Kasumi-1 (cell line): ENCODE measurements at places on chromosomes 7 and 10.

DNA sequence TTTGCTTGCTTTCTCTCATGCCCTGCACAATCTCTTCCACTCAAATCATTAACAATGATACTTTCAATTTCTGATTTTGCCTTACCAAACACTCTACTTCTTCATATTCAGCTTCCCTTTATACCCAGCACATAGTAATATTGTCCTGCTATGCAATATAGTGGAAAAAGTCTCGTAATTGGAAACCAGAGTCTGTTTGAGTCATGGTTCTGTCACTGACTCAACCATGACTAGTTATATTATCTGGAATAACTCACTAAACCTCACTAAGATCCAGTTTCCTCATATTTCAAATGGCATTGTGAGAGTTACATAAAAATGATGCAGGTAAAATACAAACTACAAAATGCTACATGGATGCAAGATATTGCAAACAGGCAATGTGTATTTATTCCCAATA, 98.5 kb upstream of the LRRTM3 start:
- DNase-seq: no peak

- no peak for DNase-seq
Observed at GRCh38 chr7:29372351-29373090, 177.9 kb downstream of the CHN2 start.

GRCh38 chr10:115653473-115653872, 560.3 kb downstream of the ATRNL1 start:
- no peak for DNase-seq

DNA sequence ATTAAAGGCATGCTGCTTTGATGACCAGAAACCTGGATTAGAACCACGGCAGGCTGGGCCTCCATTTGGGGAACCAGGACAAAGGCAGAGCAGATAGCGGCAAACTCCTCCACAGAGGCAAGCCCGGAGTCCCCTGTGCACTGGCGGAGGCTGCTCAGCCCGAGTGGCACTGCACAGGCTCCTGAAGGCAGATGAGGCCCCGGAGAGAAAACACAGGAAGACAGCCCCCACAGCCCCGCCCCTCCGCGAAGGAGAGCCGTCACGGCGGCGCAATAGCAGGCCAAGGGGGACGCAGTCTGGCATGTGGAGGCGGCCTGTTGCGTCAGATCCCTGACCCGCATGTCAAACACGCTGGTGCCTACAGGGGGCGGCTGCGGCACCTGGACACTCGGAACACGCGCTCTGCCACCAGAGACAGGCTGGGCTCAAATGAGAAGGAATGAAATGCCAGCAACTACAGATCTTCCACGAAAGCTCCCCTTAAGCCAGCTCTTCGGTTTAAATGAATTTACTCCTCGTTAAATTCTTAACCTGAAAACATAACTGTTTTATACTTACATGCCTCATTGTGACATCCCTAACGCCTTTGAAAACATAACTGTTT, 128.5 kb downstream of the MAD1L1 start:
- DNase-seq: peak; percentile 69

DNA sequence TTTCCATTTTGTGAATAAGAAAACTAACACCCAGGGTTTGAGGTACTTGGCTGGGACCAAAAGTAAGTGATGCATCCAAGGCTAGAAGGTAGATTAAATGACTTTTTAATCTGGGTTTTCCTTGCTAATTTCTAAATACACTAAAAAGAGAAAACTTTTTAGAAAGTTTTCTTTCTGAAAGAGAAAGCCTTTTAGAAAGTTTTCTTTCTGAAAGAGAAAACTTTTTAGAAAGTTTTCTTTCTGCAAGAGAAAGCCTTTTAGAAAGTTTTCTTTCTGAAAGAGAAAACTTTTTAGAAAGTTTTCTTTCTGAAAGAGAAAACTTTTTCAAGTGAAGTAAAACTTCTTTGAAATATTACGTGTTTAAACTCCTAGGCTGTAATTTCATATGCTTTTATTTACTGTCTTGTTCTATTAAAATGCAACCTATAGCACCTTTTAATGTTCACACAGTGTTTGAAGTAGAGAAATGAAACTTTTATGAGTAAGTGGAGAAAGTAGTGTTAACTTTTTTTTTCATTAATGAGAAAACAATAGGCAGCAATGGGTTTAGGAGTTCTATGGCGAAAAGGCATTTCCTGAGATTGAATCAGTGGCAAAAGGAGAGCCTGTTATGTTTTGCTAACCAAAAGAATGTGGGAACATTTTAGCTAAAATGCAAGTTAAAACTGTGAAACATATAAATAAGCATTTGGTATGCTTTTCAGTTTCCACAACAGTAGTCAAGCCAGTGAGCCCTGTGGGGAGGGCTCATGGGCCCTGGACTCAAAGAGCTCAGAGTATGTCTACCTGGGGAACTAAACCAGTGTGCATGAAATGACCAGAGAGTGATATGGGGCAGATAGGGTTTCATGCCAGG, 103.7 kb downstream of the RBM20 start:
- no peak for DNase-seq

DNA sequence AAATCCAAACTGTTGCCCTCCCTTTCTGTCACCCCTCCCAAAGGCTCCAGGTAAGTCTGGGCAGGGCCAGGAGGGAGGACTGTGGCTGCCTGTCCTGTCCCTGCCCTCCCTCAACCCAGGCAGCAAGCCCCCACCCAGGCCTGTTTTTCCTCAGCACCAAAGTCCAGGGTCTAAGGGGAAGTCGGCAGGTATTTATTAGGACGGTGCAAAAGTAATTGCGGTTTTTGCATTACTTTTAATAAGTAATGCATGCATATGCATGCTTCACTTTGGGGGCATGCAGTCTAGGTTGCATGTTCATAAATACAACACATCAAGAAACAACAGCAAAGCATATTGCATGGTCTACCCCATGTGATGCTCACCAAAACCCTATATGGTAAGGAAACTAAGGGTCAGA, 15.2 kb upstream of the HABP2 start:
- DNase-seq: no peak

DNA sequence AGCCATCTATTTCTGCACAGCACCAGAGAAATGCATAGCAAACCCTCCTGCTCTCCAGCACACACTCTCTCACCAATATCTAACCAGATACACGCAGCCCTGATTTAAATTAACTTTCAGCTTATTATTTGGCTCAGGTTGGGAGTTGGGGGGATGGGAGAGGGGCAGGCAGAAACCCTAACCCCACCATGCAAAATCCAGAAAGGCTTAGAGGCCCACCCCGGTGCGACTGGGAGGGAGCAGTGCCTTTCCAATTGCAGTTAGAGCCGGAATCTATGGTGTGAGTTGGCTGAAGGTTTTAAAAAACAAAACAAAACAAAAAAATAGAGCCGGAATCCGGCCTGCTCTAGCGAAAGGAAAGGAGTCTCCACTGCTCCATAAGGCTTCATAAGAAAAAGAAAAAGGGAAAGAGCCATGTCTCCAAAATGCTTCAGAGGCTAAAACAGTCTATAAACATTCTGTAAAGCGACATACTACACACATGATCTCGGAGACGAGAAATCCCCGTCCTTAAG, 2.9 kb downstream of the IGF2BP3 start:
- DNase-seq: peak; percentile 52

DNA sequence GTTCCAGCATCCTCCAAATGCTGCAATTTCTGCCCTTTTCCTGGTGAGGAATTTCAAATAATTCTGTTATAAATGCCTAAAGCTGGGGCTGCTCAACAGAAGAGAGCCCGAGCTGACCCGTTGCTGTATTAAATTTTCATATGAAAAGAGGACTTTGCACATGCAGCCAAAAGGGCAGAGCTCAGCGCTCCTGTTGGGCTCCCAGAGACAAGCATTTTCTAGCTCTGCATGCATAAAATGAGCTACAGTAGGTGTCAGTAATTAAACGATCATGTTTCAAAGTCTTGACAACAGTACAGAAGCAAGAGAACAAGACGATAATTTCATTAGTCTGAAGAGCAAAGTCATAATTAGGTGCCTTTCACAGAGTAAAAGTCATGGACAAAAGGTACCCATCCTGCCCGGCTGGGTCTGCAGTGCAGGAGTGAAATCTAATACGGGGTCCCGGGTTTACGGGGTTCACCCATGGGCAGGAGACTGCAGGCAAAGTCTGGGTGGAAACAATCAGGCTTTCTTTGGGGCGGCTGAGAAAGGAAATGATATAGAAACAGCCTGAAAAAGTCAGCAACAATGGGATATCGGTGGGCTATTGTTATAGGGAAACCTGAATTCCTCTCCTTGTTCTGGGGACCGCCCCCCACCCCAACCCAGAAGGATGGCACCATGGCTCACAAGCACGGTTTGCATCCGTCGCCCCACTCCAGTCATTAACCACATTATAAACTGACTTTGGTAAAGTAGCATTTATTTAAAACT, 66.0 kb downstream of the EBF3 start:
- DNase-seq: no peak

DNA sequence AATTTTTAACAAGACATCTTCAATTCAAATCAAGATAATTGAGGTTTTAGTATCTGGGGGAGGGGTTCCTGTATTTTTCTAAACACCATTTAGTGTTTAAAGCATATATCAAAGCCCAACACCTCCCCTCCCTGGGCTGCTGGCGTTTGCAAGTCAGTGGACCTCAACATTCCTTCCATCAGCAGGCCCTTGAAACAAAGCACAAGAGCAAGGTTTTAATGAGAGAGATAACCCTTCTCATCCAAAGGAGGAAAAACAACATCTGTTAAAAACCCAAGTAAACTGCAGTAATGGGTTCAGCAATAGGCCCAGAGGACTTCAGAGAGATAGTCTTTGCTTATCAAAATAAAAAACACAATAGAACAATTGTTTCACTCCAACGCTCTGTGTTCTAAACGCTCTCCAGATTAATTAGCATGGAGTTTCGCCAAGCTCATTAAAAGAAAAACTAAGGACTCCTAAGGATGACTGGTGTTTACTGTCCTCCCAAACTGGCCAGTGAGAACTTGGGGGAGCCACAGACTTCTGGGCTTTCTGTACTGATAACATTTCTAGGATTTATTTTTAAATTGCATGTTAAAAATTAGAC, 2.5 kb downstream of the JCAD start:
- DNase-seq: no peak

GRCh38 chr10:84214612-84215235, 10.6 kb downstream of the LRIT2 start:
- peak; percentile 61 for DNase-seq

DNA sequence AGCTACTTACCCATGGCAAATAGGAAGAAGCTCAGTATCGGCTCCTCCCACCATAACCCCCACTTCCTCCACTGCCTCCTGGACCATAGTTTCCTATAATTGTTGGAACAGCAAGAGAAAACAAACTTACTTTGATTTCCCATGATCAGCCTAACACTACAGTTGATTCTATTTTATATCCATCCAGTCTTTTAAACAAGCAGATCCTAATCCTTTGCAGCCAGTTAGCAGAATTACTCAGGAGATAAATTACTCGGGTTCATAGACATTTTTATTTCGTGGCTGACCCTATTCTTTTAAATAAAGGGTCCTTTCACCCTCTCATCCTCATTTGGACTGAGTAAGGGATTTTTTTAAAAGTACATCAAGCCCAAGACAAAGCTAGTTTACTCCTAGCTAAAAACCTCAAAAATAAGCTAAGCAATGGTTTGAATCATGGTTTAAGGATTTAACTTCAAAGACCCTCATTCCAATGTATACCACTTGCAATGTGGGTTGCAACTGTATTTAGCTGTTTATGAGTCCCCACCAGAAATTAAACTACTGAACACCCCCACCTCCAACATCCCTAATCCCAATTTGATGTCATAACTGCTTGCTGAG, 8.0 kb downstream of the HNRNPA2B1 start:
- peak; percentile 30 for DNase-seq

DNA sequence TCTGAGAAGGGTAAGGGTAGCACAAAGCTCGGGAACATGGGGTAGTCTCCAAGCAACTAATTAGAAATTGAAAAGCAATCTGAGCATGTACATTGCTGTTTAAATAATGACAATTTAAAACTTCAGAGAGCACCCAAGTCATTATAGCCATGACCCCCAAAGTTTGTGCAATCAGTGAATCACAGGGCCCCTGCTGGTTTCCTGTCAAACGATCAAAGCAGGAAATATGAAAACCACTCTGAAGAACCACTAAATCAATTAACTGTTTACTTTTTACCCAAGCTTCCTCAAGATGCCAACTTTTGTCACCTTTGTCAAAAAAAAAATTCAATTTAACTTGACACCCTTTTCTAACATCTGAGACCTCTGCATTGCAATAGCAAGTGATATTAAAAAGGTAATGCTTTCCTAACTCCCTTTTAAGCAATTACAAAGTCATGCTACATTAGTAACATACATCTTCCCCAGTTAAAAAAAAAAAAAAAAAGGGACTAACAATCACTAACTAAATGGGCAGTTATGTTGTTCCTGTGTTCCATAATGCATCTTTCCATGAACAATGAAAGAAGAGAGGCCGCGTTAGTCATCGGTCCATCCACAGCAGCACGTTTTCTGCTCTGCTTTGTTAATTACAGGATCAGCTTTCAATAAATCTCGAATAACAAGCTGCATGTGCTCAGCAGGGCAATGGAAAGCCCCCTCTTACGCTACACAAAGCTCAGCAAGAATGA, 80.6 kb downstream of the ETV1 start:
- DNase-seq: peak; percentile 10

GRCh38 chr10:128286762-128287500, 160.7 kb upstream of the MKI67 start:
- DNase-seq: no peak

DNA sequence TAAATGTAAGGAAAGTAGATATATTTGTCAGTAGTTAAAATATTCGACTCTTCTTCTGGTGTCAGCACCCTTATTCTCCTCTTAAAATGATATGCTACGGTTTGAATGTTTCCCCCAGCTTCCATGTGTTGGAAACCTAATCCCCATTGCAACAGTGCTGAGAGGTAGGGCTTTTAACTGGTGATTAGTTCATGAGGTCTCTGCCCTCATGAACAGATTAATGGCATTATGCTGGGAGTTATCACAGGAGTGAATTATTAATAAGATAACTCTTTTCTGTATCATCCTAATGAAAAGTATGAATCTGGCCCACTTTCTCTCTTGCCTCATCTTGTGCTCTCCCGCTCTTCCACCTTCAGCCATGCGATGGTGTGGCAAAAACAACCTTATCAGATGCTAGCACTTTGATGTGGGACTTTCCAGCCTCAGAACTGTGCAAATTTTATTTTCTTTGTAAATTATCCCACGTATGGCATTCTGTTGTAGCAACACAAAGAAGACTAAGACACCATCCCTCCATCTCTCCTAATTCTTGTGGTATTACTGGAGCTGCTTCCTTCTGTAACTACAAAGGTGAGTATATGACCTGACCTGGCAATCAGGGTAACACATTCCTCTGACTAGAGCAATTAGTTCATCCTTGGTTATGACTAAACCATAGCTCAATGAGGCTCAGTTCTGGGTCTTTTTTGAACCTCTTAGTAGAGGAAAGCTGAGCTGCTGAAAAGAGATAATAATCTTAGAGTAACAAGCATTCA, 171.1 kb upstream of the TMEM196 start:
- no peak for DNase-seq
